ENCODE measurements at places on chromosomes 12 and 14.

- no peak for DNase-seq
These were observed 9.4 kb upstream of the DHRS7 start for GRCh38 chr14:60174352-60175254.

GRCh38 chr12:127158385-127159061, 1108.4 kb upstream of the TMEM132C start:
- no peak for DNase-seq

GRCh38 chr14:70188322-70188658, 461 bp downstream of the SLC8A3 start:
- no peak for DNase-seq

GRCh38 chr14:105422695-105423487, 3.3 kb downstream of the MTA1 start:
- DNase-seq = no peak

DNA sequence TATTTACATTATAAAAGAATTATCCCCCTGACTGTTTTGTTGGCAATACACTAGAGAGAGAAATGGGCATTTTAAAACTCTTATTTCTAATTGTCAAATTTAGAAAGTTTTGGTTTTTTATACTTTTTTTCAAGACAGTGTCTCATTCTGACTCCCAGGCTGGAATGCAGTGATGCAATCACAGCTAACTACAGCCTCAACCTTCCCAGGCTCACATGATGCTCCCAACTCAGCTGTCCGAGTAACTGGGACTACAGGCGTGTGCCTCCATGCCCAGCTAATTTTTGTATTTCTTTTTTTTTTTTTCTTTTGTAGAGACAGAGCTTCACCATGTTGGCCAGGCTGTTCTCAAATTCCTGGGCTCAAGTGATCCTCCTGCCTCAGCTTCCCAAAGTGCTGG, 8.3 kb upstream of the OR11H6 start:
- DNase-seq = no peak
